Fibroblast of skin of scalp (primary cell): ENCODE measurements at places on chromosomes 13 and 19.

DNA sequence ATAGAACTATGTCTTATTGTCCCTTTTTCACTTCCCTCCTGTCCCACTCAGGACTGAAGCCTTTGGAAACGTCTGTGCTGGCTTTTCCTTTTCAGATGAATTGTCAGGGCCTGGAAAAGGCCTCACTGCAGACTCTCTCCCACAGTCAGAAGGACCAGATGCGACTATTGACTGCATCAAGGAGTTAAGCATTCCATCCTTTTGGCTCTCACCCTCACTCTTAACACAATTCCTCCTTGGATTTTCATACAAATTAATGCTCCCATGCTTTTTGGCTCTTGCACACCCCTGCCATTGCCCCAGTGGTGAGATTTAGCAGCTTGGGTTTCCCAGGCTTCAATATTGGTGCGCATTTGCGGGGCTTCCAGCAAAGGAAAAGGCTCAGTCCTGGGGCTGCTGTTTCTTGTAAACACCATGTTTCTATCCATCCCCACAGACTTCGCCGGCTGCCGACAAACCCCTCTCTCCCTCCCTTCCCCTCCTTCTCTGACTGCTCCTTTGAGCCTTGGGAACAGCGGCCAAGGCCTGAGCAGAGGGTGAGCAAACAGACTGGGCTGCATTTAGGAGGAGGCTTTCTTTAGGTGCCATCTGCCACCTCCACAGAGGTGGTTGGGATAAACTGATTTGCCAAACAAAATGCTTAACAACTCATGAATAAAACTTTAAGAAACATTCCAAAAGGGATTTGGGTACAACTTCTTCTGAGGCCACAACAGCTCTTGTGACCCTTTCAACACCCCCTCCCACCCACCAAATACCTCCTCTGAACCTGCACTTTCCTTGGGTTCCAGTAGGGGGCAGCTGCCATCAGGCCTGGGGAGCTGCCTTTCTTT, 48.6 kb upstream of the PCDH8 start:
- no peak for DNase-seq

DNA sequence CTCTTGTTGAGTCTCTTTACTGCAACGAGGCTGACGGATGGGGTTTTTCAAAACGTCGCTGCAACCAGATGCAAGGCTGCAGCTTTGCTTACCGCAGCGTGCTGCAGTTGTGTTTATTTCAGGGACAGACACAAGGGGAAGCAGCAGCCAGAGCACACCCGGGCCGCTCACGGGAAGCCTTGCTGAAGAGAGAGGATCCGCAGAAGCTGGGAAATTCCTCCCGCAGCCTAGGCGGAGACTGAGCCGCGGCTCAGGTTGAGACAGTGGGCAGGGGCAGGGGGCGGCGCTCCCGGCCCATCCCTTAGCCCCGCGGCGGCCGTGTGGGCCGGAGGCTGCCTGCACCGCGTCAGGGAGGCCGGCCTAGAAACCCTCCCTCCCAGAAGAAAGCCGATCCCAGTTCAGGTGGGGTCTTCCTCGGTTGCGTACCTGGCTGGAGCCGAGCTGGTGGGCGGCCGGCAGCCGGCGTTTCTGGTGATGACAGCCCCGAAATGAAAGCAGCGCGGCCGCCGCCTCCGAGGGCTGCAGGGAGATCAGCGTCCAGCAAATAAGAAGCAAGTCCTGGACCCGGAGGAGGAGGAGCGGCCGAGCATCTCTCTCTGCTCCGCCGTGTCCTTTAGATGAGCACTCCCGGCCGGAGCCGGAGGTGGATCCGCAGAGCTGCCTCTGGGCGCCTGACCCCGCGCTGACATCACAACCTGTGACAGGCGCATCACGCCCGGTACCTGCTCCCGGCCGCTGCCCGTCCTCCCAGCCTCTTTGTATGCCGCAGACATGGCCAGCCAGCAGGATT, at the start of gene FRY:
TSS of gene FRY (plus strand) at position 750 of the 790 bp plus-strand sequence. CDS start at position 772, 22 bp downstream.
- DNase-seq = peak; percentile 50

- DNase-seq = no peak
These were observed 1129.5 kb downstream of the DIAPH3 start for GRCh38 chr13:59034198-59034597.

GRCh38 chr19:56477429-56478338, 539 bp upstream of the ZNF667 start:
- peak; percentile 92 for DNase-seq

- DNase-seq = peak; percentile 89
These were observed 40.5 kb downstream of the MAU2 start for GRCh38 chr19:19361075-19361594.

DNA sequence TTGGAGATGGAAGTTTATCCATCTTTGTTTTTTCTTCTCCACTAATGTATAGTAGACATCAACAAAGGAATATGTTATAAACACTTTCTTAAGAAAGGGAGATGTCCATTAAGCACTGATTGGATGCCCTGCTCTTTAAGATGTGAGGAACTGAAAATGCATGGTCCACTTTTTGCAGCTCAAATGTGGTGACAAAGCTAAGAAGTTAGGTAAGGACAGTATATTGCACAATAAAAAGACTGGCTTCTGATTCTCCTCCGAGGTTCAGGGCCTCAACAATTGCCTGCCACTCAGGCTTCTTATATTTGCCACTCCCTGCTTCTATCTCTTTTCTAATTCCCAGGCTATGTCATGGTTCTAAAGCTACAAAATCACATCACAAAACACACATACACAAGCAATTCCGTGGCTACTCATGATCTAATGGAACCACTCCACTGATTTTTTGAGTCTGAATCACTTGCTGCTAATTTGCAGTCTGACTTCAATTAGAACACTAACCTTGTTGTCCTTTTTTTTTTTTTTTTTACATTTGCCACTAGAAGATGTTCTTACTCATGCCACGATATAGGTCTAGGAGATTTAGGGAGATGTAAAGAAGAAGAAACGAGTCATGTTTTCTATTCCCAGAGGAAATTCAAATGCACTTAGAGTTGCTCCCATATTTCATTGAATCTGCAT, 29.6 kb upstream of the TNFSF11 start:
- peak; percentile 20 for DNase-seq

- DNase-seq = no peak
These were observed 15.2 kb upstream of the CHST8 start for GRCh38 chr19:33606556-33606955.

- DNase-seq = peak; percentile 88
These were observed 3.9 kb upstream of the GSK3A start for GRCh38 chr19:42246143-42246921.

DNA sequence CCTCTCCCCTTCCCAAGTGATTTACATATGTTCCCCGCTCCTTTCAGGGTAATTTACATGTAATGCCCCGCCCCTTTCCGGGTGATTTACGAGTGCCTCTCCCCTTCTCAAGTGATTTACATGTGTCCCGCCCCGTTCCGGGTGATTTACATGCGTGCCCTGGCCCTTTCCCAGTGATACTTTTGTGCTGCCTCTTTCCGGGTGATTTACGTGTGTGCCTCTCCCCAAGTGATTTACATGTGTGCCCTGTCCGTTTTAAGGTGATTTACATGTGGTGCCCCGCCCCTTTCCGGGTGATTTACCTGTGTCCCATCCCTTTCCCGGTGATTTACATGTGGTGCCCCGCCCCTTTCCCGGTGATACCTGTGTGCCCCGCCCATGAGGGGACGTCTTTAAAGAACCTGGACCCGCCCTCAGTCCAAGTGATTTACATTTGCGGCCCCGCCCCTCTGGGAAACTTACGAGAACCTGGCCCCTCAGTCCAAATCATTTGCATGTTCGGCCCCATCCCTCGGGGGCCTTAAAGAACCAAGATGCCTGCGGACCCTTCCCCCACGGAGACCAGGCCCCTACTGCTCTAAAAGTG, 559 bp upstream of the LENG9 start:
- DNase-seq = peak; percentile 82

GRCh38 chr19:45117671-45118070, 24.7 kb downstream of the PPP1R37 start:
- no peak for DNase-seq

- DNase-seq = no peak
These were observed 6.2 kb downstream of the RPL28 start for GRCh38 chr19:55391702-55392615.

DNA sequence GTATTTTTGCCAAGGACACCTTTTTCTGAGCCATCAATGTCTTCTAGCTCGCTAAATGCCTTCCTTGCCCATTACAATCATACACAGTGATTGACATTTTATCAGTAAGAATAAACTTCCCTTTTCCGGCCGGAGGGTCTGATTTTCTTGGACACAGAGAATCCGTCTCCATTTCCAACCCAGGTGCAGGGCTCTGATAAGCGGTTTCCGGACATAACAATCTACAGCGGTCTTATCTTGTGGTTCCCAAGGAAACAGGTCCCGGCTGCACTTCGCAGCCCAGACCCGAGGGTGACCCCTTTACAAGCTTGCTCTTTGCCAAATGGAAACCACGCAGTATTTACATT, 5.1 kb upstream of the ZNF77 start:
- no peak for DNase-seq

DNA sequence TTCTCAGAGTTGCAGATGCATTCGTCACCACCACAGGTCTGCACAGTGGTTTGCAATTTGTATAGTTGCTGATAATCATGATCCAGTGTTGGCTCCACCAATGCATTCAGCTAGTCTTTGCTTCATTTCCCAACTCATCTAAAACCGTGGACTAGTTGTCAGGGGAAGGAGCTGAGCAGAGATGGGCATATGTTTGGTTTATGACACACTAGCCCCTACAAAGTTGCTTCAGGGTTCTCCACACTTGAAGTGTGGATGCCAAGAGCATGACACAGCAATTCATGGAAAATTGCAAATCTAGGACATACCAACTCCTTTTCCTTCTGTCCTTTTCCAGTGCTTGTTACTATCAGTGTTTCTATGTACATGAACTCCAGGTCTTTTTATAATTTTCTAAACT, 168.0 kb downstream of the TNFSF13B start:
- DNase-seq = peak; percentile 30

DNA sequence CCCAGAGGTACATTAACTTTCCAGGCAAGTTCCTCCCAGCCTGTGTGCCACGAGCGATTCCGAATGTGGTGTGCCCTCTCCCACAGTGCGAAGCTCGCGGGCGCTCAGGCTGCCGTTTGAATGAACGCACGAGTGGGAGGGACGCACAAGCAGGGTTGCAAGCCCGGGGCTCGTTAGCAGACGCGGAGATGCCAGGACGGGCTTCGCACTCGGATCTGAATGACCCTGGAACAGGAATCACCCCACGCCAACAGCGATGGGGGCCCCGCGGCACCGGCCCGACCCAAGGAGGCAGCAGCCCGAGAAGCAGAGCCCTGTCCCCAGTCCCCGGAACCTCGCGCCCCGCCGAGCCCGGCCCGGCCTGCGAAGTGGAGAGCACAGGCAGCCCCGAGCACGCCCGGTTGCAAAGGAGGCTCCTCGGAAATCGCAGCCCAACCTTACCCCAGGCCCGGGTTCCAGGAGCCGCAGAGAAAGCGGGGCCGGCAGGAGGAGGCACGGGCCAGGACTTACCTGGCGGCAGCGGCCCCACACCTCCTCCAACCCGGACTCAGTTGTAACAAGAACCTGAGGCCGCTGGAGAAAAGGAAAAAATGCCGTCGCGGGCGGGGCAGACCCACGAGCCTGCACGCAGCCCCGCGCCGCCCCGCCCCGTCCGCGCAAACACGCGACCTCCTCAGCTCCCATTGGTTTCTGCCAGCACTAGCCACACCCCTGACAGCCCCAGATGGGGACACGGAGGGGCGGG, at the start of gene SLC25A30:
TSS of gene SLC25A30 (minus strand) at position 584 of the 745 bp plus-strand sequence. CDS start 6,948 bp downstream, outside the sequence.
- DNase-seq = peak; percentile 88

- no peak for DNase-seq
These were observed 22.9 kb downstream of the DNAJC15 start for GRCh38 chr13:43046259-43046658.

GRCh38 chr19:16908759-16909158, 20.0 kb downstream of the F2RL3 start:
- no peak for DNase-seq

DNA sequence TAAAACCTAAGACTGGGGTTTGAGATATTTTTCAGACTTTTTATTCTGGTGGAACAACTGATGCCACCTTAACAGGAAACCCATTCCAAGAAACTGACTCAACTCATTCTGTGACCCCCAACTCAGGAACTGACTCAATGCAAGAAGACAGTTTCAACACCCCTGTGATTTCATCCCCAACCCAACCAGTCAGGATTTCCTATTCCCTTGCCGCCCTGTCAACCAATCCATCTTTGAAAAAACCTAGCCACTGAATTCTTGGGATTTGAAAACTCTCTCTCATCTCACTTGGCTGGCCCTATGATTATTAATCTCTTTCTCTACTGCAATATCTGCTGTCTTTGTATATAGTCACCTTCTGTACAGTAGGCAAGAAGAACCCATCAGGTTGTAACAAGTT, 1211.9 kb upstream of the ATXN8OS start:
- DNase-seq = no peak

GRCh38 chr19:16349551-16350152, 25.0 kb downstream of the KLF2 start:
- DNase-seq = no peak

DNA sequence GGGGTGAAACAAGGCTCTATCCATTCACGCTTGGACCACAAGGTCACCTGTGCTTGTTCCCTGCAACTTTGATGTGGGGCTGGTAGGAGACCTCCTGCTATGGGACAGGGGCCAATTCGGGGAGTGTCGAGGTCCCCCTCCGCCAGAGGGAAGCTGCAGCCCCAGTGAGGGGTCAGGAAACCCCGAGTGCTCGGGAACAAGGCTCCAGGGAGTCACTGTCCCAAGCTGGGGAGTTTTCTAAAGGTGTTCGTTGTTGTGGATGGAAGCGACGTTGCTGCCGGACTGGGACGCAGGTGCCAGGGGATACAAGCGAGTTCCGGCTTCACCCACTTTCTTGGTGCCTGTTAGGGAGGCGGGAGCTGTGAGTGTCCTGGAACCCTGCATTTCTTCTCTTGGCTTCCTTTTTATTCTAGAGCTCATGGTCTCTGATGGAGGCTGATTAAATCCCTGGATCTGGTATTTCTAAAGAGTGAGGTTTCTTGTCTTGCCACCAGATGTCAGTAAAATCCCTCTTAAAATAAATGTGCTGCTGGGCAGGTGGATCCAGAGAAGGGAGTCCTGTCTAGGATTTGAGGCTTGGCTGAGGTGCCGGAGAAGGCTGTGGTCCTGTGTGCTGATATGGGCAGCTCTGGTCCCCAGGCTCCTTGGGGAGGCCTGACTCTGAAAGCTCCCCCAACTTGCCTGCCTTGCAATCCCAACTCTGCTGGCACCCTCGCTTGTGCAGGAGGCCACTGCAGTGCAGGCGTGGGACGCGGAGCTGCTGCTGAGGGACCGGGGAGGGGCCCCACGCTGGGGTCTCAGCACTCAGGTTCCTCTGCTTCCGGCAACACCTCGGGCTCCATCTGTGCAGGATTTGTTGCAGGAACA, 153.9 kb downstream of the TEX29 start:
- peak; percentile 41 for DNase-seq

GRCh38 chr19:34989298-34989697, 10.8 kb upstream of the GRAMD1A start:
- no peak for DNase-seq

DNA sequence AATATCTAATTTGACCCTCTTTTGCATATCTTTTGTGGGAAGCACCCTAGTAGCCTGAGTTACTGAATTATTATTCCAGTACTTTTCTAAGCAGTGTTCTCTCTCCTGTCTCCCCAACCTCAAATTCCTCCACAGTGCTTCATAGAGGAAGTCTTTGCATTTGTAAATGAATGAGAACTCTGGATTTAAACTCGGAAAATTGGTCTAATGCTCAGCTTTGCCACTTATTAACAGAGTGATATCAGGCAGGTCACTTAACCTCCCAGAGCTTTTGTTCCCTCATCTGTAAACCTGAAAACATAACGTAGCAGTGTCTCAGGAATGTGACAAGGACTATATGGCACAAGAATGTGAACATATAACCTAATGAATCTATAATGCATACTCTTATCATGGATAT, 26.2 kb downstream of the FREM2 start:
- no peak for DNase-seq
